Nucleus accumbens (tissue), 56 donors: ENCODE measurements at places on chromosomes 2 and 18.

DNA sequence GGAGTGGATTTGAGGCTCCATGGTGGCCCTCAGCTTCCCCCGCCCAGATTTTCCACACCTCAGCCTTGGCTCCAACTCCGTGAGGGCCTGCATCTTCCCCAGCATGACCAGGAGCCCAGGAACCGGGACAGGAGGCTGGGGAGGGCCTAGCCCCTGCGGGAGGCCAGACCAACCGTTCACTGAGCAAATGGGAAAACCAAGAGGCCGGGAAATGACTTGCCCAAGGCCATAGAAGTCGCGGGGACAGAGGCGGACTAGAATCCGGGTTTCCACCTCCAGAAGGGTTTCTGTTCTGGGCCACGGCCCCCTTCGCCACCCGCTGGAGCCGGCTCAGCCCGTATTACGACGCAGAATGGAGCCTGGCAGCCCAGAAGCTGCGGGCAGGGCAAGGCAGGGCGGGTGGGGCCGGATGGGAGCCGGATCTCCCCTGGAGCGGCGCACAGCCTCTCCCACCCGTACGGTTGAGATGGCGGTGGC is 7.9 kb upstream of the CRYBA2 start:
- no peak for DNase-seq

DNA sequence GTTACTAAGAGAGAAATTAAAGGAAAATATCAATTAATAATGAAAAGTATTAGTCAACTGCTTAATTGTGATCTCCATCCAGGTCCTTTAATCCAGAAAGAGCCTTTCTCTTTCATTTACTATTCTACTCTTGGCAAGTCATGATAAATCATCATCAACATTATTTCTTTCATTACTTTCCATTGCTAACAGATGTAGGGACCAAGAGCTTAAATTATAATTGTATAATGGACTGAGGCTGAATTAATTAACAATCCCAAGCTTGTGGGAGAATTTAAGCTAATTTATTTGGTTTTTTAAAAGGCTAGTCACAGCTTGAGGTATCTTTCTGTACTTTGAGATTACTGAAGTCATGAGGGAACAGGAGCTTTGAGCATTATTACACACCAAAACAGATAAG is 223.9 kb downstream of the ERBB4 start:
- DNase-seq: no peak

- peak; percentile 35 for DNase-seq
Measured at GRCh38 chr2:235106874-235107639, 155.2 kb downstream of the SH3BP4 start.

DNA sequence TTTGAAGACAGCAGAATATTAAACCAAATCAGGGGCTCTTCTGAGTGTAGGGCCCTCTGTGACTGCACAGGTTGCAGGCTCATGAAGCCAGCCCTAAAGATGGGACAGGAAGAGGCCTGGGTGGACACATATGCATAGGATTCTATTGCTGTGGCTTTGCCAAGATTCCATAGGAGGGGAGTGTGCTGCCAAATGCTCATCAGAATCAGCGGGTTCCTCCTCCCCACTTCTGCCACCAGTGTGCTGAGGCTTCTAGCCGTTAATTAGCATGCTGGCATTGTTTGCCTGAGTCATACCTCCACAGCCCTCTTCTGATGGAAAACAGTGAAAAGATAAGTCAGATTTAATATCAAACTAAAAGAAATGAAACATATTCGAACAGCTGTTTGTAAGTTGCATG is 103.9 kb upstream of the TMEFF2 start:
- DNase-seq: no peak

DNA sequence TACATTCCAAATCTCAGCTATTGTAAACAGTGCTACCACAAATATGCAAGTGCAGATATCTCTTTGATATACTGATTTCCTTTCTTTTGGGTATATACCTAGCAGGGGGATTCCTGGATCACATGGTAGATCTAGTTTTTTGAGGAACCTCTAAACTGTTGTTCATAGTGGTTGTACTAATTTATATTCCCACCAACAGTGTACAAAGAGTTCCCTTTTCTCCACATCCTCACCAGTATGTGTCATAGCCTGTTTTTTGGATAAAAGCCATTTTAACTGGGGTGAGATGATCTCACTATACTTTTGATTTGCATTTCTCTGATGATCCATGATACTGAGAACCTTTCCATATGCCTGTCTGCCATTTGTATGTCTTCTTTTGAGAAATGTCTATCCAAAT is 6.3 kb upstream of the CCNT2 start:
- no peak for DNase-seq

- no peak for DNase-seq
Measured at GRCh38 chr2:231886071-231886681, 40.0 kb downstream of the NPPC start.

DNA sequence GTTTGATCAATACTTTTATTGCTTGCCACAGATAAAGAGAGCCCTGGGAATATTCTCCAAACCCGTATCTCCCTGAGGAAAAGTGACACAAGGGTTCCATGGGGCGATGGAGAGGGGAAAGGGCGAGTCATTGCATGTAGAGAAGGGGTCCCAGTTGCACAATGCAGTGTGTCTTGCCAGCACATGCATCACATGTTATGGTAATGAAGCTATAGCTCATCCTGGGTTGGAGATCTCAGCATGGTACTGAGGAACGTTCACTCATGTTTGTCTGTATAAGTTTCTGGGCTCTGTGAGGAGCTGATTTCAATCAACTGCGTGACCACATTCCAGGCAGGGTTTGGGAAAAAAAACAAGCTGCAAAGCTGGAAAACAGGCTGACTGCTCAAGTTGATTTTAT is 220.7 kb upstream of the MC4R start:
- DNase-seq: no peak

GRCh38 chr2:64489081-64489751 is 34.9 kb upstream of the AFTPH start:
- DNase-seq: no peak

- no peak for DNase-seq
Measured at GRCh38 chr2:198715302-198715835, 742.4 kb downstream of the SATB2 start.

DNA sequence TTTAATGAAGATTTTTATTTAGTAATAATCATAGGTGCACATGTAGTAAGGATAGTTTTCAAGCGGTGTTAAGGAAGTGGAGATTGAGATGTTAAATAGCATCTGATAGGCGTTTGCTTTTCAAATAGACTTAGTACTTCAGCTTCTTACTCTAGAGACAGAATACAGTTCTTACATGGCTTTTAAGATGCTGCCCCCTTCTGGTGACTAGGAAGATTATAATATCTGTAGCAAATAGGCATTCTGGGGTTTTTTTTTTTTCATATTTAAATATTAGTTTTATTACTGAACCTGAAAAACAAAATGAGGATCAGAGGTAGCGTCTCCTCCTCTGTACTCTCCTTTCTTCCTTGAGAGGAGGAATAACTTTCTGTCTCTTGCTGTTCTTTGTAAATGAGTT is 100.2 kb downstream of the AGAP1 start:
- no peak for DNase-seq

- peak; percentile 72 for DNase-seq
Measured at GRCh38 chr2:190407662-190408537, at the start of gene MFSD6. Gene MFSD6 (plus strand): TSS chr2:190408355. CDS start chr2:190436030, 27,675 bp downstream.

- DNase-seq: no peak
Measured at GRCh38 chr2:211564441-211564840, 974.2 kb downstream of the ERBB4 start.

- DNase-seq: no peak
Measured at GRCh38 chr2:225938991-225939390, 539.5 kb downstream of the NYAP2 start.
